ENCODE measurements at places on chromosomes 4 and X.

GRCh38 chr4:68337004-68337403 lies 12.9 kb downstream of the YTHDC1 start:
- no peak for DNase-seq

DNA sequence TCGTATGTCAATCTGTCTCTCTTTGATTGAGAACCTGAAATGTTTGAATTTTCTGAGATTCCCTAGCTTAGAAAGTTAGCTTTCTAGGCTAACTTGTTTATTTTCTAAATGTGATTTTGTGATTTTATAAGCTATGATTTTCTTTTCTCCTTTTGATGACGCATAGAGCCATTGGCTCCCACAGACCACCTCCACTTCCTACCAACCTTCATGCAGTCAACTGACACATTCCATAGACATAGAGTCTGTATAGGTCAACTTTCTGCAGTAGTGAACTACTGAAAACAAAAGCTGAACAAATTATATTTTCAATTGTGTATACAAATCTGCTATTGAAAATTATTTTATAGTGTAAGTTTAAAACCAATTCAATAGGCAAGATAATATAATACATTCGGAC lies 2.8 kb upstream of the SULT1B1 start:
- no peak for DNase-seq

DNA sequence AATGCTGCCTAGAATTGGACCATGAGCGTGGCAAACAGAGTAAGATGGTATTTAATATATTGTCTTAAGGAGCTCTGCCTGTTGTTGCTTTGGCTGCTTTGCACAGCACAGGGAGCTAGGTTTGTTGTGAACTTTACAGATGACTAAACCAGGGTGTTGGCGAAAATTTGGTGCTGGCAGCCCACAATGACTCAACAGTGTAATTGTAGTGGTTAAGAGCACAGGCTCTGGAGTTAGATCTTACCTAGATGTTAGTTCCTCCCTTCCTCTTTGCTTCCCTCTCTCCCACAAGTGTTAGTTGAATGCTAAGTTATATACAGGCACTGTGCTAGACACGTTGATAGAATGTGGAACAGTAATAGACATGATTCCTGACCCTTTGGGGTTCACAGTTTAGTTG lies 128.9 kb upstream of the TRPC5 start:
- no peak for DNase-seq

GRCh38 chrX:135295944-135296305 lies 13.4 kb upstream of the ETDC start:
- DNase-seq: no peak

DNA sequence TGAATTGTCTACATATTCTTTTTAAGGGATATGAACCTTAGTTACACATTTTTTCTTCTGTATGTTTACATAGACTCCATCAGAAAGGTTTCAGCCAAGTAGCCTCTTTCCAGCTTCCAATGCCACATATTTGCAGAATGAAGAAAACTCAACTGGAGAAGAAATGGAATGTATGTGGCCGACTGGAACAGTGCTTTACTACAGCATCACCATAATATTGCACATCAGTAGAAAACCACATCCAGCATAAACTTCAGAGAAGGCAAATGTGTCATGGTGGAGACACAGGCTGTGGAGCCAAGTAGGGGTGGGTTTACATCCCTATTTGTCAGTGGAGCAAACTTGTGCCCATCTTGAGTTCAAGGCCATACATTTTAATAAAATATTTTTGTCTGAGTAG lies 204.8 kb upstream of the LDB2 start:
- DNase-seq: no peak

DNA sequence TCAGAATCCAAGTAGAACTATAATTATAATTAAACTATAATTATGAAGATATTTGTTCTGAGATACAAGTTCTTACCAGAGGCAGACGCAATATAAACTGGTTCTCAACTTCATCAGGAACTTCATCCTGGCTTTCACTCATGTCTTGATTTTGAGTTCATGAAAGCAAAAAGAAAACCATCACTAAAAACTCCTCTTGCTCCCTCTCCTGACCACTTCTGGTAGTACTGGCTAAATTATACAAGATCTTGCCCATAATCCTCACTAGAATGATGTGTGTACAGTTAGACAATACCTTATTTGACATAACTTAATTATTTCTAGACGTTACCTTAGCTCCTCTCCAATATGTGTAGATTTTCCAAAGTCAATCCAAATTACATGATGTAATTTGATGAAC lies 3.7 kb downstream of the TAF7L start:
- no peak for DNase-seq

DNA sequence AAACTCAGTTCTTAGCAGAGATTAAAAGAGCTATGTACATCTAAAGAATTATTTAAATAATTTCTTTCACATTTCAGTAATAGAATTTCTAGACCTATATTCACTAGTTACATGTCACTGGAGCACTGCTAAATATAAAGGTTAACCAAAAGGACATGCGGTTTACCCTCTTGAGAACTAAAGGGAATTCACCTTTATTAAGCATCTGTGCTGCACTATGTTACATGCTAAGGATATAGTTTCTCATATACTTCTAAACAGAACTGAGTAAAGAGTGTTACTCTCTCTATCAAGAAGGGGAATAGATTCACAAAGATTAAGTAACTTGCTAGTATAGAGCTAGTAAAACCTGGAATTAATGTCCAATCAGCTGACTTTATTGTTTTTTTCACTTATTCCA lies 7.6 kb downstream of the SPIN3 start:
- no peak for DNase-seq

DNA sequence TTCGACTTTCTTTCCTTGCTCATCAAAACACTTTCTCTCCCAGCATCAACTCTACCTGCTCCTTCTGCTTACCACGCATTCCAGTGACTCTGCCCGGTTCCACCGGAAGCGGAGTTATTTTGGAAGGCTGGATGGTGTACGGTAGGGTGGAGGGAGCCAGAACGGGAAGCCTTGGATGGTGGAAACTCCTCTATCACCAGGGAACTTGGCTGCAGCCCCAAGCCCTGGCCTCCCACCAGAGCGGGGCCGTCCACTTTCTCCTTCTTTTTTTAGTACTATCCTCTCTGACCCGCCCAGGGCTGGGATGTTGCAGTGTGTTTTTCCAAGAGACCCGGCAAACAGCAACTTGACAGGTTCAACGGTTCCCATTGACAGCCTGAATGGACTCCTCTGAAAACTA lies 27.6 kb downstream of the ADGRG2 start:
- no peak for DNase-seq

DNA sequence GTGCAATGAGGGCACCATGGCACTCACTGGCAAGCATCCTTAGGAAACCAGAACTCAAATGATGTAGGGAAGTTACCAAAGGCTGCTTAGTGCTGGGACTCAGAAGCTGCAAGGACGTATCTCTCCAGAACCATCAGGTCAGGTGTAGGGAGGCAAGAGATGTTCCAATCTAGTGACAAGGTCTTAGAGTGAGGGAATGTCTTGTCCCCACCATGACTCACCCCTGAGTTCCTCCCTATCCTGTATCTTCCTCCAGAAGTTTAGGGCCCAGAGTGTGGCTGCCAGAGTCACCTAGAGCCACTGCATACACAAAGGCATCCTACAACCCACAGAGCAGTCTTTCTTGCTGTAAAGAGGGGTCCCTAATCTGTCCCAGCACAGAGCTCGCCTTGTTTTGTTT lies 14.1 kb upstream of the IRAK1 start:
- DNase-seq: no peak

- no peak for DNase-seq
These were observed 24.2 kb upstream of the F9 start for GRCh38 chrX:139506333-139506732.

DNA sequence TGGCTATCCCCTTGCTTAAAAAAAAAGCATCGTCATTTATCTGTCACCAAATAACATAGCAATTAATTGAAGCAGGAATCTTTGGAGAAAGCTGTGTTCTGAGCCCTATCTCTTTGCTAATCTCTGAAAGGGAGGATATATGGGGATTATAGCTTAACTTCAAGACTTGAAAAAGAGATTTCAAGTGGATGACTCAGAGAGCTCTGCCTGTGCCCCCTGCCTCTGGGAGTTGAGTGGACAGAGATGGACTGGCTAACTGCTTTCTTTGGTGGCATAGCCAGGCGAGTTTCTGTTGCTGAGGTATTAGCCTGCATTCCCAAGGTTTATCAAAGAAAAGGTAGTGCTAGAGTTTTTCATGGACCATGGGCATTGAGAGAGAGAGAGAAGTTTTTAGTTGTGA lies 91.6 kb downstream of the DDIT4L start:
- no peak for DNase-seq

DNA sequence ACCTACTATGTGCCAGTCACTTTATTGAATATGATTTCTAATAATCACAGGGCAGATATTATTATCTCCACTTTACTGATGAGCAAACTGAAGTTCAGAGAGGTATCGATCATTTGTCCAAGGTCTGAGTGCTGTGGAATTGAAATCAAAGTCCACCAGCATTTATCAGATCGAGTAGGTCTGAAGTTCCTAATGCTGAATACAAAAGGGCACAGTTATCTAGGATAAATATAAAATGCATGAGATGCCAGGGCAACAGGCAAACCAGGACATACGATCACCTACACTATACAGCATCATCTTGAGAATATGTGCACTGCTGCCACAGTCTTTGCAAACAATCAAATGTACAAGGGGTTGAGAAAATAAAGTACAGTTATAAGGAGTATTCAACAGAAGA lies 57.2 kb upstream of the SH3RF1 start:
- DNase-seq: no peak

GRCh38 chr4:109969919-109970318 lies 57.2 kb downstream of the EGF start:
- no peak for DNase-seq

DNA sequence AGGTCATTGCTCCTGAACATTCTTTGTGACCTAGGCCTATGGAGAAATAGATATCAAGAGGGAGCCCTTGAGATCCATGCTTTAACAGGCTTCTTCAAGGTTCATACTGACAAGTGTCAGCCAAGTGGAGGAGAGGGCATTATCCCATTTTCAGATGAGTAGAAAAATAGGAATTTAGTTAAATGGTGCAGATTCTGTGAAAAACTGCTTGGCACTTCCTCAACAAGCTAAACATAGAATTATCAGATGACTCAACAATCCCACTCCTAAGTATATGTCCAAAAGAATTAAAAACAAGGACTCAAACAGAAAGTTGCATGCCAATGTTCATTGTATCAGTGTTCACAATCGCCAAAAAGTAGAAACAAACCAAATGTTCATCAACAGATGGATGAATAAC lies 43.8 kb upstream of the KCNIP4 start:
- no peak for DNase-seq
